ENCODE measurements at places on chromosomes 13 and 19.

GRCh38 chr13:37277007-37277406 lies 171.5 kb upstream of the CSNK1A1L start:
- DNase-seq = no peak

GRCh38 chr13:30882026-30882850 lies 23.8 kb upstream of the MEDAG start:
- DNase-seq = no peak

DNA sequence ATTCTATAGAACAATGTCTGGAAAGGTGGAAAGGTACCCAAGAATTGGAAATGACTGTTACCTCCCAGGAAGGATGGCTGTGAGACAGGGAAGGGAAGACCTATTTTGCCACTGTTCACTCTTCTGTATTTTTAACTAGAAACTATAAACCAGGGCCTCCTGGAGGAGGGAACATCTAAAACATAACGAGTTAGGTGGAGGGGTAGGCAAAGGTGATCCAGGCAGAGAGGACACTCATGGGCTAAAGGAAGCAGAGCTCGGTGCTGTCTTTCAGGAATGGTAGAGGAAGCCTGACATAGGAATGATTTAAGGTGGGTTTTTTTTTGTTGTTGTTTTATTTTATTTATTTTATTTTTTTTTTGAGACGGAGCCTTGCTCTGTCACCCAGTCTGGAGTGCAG lies 5.8 kb downstream of the EIF3K start:
- no peak for DNase-seq

- no peak for DNase-seq
Observed at GRCh38 chr13:30851697-30852096, 54.4 kb upstream of the MEDAG start.

- DNase-seq = no peak
Observed at GRCh38 chr13:108463340-108463739, 166.1 kb upstream of the MYO16 start.

DNA sequence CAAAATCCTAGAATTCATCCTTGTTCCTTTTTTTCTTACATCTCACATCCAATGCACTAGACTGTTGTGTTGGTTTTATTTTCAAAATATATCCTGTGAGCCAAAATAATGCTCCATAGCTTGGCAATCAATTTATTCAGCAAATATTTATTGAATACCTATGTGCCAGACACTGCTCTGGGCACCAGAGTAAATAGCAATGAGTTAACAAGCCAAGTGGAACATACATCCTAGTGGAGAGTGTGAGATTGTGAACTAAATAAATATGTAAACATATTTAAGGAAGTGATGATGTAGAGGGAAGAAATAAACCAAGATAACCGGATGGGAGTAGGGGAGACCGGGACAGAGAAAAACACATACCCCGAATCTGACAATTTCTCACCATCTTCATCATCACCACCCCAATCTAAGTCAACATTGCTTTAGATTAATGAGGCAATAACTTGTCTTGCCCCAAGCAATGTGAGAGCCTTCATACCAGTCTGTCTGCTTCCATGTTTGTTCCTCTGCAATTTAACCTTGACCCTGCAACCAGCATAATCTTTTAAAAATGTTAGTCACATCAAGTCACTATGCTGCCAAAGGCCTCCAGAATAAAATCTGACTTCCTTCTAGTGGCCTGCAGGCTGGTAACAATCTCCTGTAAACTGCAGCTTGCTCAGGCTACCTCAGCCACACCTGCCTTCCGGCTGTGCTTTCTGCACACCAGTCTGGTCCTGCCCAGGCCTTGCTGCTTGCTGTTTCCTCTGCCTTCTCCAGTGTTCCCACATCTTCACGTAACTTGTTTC lies 199.2 kb downstream of the DLEU7 start:
- no peak for DNase-seq

Data from NCI-H446 (cell line).